ENCODE measurements at places on chromosomes 12 and 14.
A peak's percentile ranks its signal among the peaks of the same experiment; 100 is the strongest.

- DNase-seq, result peak; percentile 94
Measured at GRCh38 chr12:48903982-48904411, 21.3 kb downstream of the FKBP11 start.

GRCh38 chr12:18888047-18888446 lies 150.1 kb downstream of the CAPZA3 start:
- DNase-seq, result no peak

DNA sequence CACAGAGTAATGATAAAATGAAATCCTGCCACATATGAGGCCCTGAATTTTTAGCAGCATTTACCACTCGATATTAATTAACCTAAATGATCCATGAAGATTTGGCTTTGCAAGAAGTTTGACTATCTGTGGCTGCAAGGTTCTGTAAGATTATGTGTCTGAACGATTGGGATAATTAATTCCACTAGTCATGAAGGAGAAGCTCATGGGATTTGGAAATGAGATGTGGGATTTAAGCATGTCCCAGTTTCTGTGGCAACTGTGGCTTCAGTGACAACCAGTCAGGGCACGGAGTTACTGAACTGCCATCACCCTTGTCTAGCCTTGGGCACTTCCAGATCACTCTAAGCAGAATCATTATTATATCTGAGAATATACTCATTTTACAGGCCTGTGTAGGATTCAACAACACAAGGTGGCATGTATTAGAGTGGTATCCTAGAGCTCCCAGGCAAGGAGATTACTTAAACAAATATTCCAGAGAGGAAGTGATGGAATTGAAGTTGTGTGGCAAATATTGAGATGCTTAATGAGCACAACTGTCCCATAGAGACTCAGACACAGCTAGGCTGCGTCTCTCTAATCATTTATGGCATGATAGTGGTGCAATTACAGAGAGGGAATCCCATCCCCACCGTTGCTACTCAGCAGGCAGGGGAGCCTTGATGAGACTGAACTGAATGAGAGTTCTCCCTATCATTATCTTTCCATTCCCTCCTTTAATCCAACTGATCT lies 205.0 kb upstream of the KRR1 start:
- no peak for DNase-seq

DNA sequence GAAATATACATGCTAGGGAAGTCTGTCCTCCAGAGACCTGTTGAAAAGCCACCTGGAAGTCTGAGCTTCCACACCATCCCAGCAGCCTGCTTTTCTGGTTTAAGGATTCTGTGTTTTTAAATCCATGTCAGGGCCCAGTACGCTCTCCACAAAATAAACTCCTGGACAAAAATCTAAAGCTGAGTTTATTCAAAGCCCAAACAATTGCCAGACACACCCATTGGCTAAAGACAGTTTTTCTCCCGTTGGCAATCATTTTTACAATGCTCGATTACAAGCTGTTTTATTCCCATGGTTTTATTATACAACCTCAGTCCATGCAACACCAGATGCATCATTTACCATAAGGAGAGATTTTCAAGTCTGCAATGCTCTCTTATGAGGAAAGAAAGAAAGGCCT lies 94.5 kb downstream of the MYRFL start:
- no peak for DNase-seq

DNA sequence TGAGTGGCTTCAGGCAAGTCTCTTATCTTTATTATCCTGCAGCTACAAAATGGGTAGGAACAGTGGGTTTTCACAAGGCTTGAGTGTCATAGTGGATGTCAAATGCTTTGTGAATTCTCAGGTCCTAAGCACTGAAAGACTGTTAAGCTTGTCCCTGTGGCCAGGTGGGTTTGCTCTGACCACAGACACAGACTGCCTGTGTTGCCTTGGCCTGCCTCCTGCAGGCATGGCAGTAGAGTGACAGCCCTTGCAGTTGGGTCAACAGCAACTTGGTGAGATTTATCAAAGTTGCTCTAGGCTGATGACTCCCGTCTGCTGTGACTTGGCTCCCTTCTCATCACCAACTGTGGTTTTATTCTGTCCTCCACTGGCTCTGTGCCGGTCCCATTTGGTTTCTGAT lies 520.0 kb upstream of the CCDC196 start:
- DNase-seq, result no peak

Measured in lung (tissue), 17 donors.